Esophagus muscularis mucosa (tissue), 4 donors: ENCODE measurements at places on chromosomes 1 and 21.

- DNase-seq = no peak
Measured at GRCh38 chr1:152109231-152109997, 5.8 kb downstream of the TCHH start.

GRCh38 chr1:43799656-43800635 is 92.6 kb downstream of the ST3GAL3 start:
- no peak for DNase-seq

GRCh38 chr1:21000245-21000594 is 176.5 kb downstream of the EIF4G3 start:
- DNase-seq = no peak

DNA sequence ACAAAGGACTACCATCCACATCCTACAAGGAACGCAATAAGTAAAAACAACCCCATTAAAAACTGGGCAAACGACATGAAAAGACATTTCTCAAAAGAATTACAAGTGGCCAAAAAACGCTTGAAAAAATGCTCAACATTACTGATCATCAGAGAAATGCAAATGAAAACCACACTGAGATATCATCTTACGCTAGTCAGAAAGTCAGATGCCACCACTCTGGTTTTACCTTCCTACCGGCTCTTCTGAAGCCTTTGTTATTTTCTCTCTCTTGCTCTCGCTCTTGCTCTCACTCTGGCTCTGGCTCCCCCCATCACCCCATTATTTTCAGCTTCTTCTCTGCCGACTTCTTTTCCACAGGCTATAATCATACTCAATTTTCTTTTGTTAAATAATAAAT is 38.8 kb downstream of the VPS45 start:
- no peak for DNase-seq

GRCh38 chr1:39720094-39720999 is 18.3 kb upstream of the PPIE start:
- no peak for DNase-seq

- no peak for DNase-seq
Measured at GRCh38 chr1:87506147-87506546, 177.5 kb downstream of the LMO4 start.
